Erythroblast (primary cell): ENCODE measurements at places on chromosomes 5 and 9.

GRCh38 chr5:68843624-68844364 lies 250.0 kb upstream of the SLC30A5 start:
- no peak for DNase-seq

- DNase-seq = no peak
Observed at GRCh38 chr9:130290291-130291181, 25.0 kb downstream of the HMCN2 start.

- DNase-seq = no peak
Observed at GRCh38 chr9:95406121-95406520, 88.6 kb upstream of the FANCC start.

- no peak for DNase-seq
Observed at GRCh38 chr9:36933676-36934215, 100.3 kb downstream of the PAX5 start.

DNA sequence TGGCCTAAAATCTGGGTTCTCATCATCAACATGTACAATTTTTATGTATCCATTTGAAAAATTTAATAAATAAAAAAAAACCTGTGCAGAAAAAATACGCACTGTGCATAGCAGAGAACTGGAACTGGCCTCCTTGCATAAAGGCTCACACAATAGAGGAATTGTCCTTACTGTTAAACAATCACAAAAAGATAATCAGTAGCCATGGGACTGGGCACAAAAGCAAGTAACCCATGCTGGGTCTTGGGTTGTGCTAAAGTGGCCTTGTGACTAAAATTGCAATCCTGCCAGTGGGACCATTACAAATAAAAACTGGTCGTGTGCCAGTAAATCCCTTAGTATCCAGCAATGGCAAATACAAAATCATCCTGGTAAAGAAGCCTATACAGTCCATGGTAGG lies 1646.6 kb downstream of the MAT2B start:
- DNase-seq = no peak

DNA sequence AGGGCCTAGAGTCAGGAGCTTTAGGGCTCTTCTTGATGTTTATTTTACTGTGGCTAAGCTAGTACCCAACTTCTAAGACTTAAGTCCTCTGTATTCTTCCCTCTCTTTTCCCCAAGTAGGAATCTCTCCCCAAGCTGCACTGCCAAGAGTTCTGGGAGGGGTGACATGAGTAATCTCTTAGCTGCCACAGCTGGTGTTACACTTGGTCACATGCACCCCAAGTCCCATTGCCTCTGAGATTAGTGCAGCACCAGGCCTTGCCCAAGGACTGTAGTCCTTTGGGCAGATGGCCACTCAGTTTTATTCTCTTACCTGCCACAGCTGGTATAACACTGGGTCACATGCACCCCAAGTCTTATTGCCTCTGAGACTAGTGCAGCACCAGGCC lies 114.7 kb upstream of the RIOK2 start:
- DNase-seq = no peak

DNA sequence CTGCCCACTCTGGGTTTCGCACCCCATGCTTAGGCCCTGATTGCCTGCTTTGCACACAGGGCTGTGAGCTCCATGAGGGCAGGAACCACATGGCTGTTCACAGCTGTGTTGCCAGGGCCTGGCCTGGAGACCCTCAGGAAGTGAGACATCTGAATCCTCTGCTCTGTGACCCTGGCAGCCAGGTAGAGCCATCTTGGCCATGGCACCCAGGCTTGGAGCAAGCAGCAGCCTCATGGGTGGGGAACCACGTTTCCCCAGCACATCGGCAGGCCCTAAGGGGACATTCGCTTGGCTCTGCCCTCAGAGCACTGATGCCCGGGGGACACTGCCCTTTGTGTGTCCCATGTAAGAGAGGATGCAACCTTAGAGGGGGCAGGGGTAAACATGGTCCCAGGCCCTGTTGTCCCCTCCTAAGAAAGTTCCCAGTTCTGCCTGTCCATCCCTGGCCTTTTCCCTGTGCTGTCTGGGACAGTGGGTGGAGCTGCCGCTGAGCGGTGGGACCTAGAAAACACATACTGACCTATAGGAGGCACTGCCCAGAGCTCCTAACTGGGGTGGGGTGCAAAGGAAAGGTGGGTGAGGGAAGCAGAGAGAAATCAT lies 144.1 kb upstream of the IER5L start:
- no peak for DNase-seq

GRCh38 chr5:154351566-154351965 lies 94.2 kb upstream of the SAP30L start:
- DNase-seq = no peak

DNA sequence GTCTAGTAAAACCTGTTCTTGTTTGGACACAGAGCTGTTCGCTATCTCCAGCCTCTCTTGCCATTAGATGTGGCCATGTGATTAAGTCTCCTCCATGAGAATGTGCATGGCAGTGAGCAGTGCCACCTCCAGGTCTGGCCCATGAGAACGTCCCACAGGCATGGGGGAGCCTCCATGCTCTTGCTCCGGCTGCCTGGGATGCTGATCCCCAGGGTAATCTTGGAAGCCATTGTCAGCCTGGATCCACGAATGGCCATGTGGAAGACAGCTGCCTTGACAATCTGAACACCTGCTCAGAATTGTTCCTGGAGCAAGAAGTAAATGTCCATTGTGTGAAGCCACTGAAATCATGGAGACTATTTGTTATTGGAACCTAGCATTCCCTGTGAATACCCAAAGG lies 83.5 kb downstream of the FSTL4 start:
- no peak for DNase-seq

GRCh38 chr5:147985608-147986007 lies 78.2 kb upstream of the SPINK5 start:
- DNase-seq = no peak

DNA sequence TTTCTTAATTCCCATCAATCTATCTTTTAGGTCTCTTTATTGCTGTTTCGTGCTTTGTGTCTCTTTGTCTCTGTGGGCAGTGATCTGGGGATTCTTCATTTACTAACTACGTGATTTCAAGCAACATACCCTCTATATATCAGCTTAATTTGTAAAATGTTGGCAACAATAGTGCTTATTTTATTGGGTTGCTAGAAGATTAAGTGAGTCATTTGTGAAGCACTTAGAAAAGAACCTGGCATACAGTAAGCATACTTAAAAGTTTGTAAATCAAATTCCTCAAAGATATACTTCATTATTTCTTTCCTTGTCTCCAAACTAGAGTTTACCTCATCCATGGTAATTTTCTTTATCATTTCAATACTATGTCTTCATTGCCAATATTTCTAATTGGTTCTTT lies 669.7 kb downstream of the MAT2B start:
- DNase-seq = no peak

- no peak for DNase-seq
Observed at GRCh38 chr9:105389796-105390195, 58.0 kb upstream of the FSD1L start.

GRCh38 chr9:9753266-9753665 lies 859.5 kb downstream of the PTPRD start:
- DNase-seq = no peak

- DNase-seq = no peak
Observed at GRCh38 chr5:147509041-147509709, 693 bp downstream of the DPYSL3 start.
